ENCODE measurements at places on chromosomes 7 and 10.

DNA sequence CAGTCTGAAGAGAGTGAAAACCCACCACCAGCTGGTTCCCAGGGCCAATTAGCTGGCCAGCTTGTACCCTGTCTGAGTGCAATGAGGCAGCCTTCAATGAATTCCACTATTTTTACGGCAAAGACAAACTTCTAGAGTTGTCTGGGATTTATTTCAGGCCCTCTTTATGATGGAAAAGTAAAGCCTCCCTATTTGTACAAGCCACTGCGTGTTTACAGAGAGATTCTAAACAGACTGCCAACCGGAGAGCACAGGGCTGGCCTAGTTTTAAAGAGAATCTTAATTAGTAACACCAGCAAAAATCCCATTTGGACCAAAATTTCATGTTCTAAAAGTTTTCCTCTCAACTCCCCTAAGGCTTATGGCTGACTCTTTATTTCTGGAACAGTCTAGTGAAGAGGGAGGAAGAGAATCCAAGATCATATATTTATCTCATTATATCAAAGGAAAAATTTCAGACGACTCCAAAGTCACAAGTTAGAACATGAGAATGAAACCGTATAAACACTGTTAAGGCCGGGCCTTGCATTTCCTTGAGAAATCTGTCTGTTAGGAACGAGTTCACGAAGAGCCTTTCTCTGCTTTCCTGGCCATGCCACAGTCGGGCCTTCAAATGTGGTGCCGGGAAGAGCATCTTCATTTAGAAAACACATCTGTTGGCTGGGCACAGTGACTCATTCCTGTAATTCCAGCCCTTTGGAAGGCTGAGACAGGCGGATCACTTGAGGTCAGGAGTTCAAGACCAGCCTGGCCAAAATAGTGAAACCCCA lies 724.6 kb upstream of the NRP1 start:
- DNase-seq = no peak

DNA sequence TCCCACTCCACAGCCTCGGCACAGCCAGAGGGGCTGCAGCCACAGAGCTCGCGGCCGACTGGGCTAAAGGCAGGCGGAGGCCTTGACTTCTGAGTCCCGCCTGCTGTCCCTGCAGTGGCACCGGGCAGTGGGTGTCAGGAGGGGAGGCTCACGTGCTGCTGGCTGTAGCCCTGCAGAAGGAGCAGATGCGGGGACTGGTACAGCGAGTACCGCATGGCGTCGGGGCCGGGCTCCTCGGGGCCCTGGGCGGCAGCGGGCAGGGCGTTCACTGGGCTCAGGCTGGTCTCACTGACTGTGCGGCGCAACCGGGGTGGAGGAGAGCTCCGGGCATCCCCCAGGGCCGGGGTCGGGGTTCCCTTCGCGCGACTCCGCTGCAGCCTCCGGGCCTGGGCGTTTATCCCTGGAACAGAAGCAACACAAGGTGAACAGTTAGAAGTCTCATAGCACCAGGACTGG lies 25.6 kb downstream of the PAPOLB start:
- no peak for DNase-seq

- no peak for DNase-seq
Observed at GRCh38 chr10:52674474-52674873, 98.1 kb downstream of the MBL2 start.

DNA sequence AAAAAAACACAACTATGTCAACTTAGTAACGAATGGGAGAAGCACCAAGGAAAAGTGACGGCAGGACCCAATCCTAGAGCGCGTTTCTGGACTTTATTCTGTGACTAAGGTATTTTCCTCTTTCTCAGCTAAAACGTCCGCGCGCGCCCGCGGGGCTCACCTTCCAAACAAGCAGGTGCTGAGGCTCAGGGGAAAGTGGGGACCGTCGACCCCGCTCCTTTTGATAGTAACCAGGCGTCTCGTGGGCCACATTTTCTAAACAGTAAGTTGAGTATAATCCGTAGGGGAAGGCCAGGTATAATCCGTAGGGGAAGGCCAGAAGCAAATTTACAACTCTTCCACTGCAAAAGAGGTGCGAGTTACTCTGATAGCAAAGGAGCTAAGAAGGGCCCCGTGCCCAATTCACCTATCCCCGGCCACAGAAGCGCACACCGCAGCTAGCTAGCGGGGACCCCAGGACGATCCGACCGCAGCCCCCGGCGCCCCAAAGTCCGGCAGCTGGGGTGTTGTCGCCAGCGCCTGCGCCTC lies 743 bp downstream of the MKI67 start:
- peak; percentile 19 for DNase-seq

GRCh38 chr7:157630301-157630853 lies 293.6 kb downstream of the DNAJB6 start:
- DNase-seq = no peak

- no peak for DNase-seq
Observed at GRCh38 chr7:31873816-31874597, 187.0 kb downstream of the PPP1R17 start.

GRCh38 chr7:48298779-48299178 lies 127.5 kb downstream of the ABCA13 start:
- DNase-seq = peak; percentile 1

GRCh38 chr10:24331457-24331856 lies 122.5 kb downstream of the KIAA1217 start:
- no peak for DNase-seq

GRCh38 chr10:63633677-63634487 lies 112.7 kb downstream of the REEP3 start:
- DNase-seq = peak; percentile 48

- peak; percentile 88 for DNase-seq
Observed at GRCh38 chr7:121544726-121545125, 148.6 kb upstream of the FAM3C start.

DNA sequence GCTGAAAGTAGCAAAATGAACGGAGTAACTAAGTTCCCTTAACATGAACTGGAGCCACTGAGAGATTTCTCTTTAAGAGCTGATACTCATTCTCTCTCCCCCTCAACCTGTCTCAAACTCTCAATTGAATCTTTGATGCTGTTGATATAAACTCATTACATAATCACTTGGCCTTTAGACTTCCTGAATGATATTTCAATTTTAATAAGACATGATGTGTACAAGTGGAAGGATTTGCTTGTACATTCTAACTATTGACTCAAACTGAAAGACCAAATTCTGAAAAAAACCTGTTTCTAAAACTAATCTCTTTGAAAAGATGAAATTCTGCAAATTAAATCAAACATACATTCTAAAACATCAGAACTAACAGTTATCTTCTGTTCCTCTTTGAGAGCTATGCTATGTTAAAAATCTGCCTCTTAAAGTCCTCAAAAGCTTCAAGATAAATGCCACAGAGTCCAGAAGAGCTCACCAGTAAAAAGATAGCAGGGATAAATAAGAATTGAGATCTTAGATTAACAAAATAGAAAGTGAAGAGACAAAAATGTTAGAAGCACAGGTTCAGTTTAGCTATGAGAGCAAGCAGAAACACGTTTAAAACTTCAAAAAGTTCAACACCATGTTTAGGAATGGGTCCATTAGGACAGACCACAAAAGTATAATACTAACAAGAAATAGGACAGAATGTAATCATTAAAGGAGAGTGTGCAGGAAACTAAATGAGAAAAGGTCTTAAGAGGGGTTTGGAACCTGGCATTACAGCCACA lies 46.1 kb downstream of the TNPO3 start:
- DNase-seq = no peak

- no peak for DNase-seq
Observed at GRCh38 chr10:51666456-51666855, 32.9 kb downstream of the CSTF2T start.

- DNase-seq = peak; percentile 2
Observed at GRCh38 chr7:113698556-113699220, 220.1 kb downstream of the PPP1R3A start.

- DNase-seq = no peak
Observed at GRCh38 chr10:107011105-107011504, 153.4 kb downstream of the SORCS1 start.

GRCh38 chr7:158494643-158495042 lies 93.0 kb downstream of the PTPRN2 start:
- DNase-seq = no peak

GRCh38 chr10:125707541-125708468 lies 11.7 kb upstream of the EDRF1 start:
- DNase-seq = peak; percentile 69

- DNase-seq = peak; percentile 95
Observed at GRCh38 chr7:47573758-47574481, 8.0 kb downstream of the TNS3 start.

- peak; percentile 25 for DNase-seq
Observed at GRCh38 chr10:46014683-46015405, 15.6 kb downstream of the NCOA4 start.

GRCh38 chr10:12949248-12949647 lies 52.3 kb downstream of the CCDC3 start:
- no peak for DNase-seq

DNA sequence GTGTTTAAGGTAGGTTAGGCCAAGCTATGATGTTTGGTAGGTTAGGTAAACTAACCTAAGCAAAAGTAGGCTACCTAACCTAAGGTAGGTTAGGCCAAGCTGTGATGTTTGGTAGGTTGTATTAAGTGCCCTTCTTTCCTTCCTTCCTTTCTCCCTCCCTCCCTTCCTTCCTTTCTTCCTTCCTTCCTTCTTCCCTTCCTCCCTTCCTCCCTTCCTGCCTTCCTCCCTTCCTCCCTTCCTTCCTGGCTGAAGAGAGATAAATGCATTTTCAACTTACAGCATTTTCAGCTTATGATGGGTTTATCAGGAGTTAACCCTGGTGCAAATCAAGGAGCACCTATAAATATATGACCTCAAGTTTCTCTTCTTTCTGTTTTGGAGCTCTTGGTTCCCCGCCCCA lies 56.2 kb downstream of the SND1 start:
- DNase-seq = no peak

DNA sequence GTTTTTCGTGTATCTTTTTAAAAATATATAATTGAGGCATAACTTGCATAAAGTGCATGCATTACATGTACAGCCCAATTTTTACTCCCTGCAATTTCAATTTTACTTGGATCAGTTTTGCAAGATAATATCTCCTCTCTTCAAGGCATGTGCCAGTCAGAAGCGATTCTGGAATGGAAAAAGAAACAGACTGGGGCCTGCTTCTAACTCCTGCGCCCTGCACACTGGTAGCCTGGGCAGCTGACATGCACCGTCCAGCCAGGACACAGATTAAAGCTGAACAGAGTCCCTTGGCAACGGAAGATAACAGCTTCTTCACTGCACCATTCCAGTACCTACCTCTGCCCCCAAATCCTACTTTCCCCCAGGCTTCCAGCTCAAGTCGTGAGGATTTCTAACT lies 182.1 kb downstream of the FAM107B start:
- DNase-seq = no peak

GRCh38 chr10:69503001-69503895 lies 52.0 kb downstream of the TSPAN15 start:
- no peak for DNase-seq

DNA sequence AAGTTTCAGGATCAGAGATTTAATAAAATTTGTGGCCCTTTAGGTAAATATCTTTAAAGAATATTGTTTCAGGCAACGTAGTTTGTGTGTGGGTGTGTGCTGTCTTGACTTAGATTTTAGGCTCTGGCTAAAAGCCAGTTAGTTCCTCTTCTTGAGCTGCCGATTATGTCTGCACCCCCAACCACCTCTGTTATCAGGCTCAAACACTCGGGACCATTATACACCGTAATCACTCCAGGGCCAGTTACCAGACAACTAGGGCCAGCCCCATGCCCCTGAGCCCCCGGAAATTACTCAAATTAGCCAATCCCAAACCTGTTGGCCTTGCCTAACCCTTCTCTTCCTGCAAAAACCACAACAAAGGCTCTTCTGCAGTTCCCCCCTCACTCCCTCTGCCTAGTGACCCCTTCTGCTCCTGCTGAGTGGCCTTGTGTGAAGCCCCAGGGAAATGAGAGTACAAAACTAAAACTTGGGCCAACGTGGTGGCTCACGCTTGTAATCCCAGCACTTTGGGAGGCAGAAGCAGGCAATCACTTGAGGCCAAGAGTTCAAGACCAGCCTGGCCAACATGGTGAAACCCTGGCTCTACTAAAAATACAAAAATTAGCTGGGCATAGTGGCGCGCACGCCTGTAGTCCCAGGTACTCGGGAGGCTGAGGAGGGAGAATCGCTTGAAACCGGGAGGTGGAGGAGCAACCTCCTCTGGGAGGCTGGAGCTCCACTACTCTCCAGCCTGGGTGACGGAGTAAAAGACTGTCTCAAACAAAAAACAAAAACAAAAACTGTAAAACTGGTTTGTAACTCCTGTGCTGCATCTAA lies 9.2 kb upstream of the HNRNPF start:
- no peak for DNase-seq

GRCh38 chr7:115910541-115911164 lies 119.9 kb downstream of the TFEC start:
- DNase-seq = peak; percentile 45

DNA sequence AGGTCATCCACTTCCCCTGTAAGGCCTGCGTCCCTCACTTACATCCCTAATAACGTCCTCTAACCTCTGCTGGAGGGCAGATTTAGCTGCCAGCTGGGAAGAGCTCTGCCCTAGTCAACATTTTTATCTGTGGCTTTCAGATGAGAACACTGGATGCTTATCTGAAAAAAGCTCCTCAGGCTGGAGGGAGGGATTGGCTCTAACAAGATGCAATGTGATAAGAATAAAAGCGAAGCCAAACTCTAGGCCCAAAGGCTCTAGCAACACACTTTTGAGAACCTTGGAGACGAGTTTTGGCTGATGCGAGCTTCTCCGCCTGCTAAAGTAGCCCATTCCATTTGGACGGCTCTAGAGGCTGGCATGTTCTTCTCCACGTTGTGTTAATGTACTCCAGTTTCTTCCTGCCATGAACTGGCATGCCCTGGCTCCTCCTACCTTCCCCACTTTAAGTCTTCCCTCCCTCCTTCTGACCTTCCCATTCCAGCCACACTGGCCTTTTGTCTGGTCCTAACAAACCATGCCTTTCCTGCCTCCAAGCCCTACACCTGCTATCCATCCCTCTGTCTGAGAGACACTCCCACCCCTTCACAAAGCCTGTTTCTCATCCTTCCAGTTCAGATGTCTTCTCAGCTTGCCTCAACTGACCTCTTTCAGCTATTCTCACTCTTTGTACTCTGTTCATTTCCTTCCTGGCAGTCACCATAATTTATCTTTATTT lies 62.5 kb upstream of the ATRNL1 start:
- DNase-seq = no peak

- no peak for DNase-seq
Observed at GRCh38 chr7:22229148-22229547, 127.8 kb downstream of the RAPGEF5 start.

DNA sequence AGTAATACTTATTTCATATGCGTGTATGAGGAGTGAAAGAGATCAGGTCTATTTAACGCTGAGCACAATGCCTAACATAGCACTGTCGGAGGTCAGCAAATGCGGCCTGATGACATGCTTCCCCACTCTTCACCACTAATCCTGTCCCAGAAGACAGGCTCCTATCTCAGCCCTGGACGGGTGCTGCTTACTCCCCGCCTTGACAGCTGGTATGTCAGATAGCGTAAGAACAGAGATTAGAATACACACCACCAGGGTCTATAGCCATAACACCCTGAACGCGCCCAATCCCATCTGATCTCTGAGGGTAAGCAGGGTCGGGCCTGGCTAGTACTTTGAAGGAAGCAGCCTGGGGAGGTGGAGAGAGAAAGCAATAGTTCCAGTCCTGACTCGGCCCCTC lies 32.3 kb upstream of the TM9SF3 start:
- DNase-seq = no peak

Data from mesenchymal stem cell (in vitro differentiated cells and primary cell).